ENCODE measurements at places on chromosomes 16 and 17. TPM values are rescaled to one million over a fixed set of nuclear protein-coding genes. Genes with fewer than 3 reads are reported as not detected.

The FN3K gene
- total RNA-seq, result 3.8 TPM

The FBRS gene
- total RNA-seq, result 14.2 TPM

The KIF2B gene
- total RNA-seq, result not detected

The SLC38A10 gene
- 53.7 TPM for total RNA-seq

The KCNH4 gene
- under 0.01 TPM for total RNA-seq

The KRT15 gene
- under 0.01 TPM for total RNA-seq

The PRDM7 gene
- total RNA-seq, result not detected

The MYH8 gene
- not detected for total RNA-seq
